ENCODE measurements at places on chromosomes 5 and 9.

- DNase-seq, result no peak
Observed at GRCh38 chr9:117887383-117887782, 183.2 kb downstream of the TLR4 start.

DNA sequence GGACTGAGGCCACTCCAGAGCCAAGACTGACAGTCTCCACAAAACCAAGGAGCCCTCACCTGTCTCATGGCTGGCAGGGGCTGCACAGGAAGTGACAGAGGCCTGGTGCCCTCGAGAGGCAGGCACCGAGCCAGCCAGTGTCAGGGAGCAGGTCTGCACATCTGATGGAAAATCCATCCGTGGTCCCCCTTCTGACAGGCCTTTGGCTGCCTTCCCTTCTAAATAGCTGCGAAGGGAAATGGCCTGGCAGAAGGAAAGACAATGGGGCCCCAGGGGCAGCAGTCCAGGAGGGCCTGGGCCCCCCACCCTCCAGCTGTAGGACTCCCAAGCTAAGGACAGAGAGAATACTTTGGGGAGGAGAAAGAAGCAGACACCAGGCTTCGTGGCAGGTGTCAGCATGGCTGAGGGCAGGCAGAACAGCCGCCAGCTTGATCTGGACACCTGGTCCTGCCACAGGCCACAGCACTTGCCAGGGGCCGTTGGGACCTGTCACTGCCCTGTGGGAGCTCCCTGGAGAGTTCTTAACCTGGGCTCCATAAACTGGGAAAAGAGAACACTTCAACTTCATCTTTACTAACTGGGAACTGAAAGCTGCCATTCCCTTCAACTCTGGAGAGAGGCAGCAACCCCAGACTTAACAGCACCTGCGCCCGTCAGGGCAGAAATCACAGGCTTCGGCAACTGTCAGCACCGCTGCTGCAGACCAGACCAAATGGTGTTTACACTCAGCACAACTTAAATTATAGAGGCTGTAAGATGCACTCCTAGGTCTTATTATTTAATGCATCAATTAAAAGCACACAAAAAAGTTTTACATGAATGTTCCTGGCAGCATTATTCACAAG is 22.0 kb downstream of the ADAMTS2 start:
- no peak for DNase-seq

GRCh38 chr5:43119771-43120170 is 943 bp upstream of the ZNF131 start:
- no peak for DNase-seq

GRCh38 chr9:633461-633860 is 208.0 kb upstream of the DMRT1 start:
- no peak for DNase-seq

DNA sequence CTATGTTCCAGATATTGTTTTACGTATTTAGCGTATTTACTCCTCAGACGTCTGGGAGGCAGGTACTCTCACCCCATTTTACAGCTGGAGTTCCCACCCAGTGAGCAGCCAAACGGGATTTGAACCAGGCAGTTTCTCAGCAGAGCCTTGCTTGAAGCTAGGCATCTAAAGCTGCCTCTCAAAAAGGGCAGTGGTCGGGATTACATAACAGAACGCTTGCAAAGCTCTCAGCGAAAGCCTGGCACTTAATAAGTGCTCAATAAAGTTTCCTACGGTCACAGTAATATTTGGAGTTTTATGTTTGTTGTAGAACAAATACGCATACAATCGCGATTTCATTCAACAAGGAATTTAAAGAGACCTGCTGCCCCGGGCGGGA is 286 bp upstream of the BSPRY start:
- no peak for DNase-seq

- DNase-seq, result no peak
Observed at GRCh38 chr9:33142535-33142934, 24.6 kb downstream of the B4GALT1 start.

- DNase-seq, result no peak
Observed at GRCh38 chr9:125495172-125496119, 211.6 kb downstream of the MAPKAP1 start.

GRCh38 chr5:1437226-1437829 is 7.9 kb downstream of the SLC6A3 start:
- DNase-seq, result no peak

GRCh38 chr5:101080462-101081240 is 177.6 kb upstream of the ST8SIA4 start:
- DNase-seq, result no peak
